ENCODE measurements at places on chromosomes 11 and 22.

DNA sequence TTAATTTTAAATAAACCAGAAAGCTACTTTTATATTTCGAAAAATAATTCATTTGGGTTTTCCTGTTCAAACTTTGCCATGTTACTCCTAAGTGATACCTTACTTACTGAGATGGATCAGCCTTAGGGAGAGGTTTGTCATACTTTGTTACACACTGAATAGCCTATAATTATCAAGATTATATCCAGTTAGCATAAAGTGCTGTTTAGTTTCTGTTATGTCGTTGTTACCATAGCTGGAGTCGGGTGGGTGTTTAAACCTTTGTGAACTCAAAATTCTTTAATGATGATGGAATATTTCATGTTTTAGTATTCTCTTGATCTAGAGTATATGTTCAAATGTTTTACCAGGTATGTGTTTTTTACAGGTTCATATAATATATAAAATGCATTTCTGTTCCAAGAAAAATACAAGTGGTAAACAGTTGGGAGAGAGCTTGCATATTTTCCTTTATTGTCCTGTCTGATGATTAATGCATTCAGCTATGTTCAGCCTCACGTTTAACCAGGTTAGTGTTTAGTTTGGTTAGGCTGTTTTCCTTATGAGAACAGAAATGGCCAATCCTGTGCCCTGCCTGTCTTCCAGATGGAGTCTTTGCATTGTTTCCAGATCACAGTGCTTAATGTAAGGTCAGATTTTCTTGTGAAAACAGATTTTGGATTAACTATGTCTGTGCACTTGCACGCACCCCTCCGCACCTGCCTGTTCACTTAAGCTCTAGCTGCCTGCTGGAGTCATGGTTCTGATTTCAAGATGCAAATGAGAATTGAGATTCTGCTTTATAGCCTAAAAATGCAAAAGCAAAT, 105.6 kb downstream of the ATXN10 start:
- no peak for DNase-seq

GRCh38 chr11:46669711-46670139, 30.7 kb downstream of the ARHGAP1 start:
- DNase-seq = no peak

DNA sequence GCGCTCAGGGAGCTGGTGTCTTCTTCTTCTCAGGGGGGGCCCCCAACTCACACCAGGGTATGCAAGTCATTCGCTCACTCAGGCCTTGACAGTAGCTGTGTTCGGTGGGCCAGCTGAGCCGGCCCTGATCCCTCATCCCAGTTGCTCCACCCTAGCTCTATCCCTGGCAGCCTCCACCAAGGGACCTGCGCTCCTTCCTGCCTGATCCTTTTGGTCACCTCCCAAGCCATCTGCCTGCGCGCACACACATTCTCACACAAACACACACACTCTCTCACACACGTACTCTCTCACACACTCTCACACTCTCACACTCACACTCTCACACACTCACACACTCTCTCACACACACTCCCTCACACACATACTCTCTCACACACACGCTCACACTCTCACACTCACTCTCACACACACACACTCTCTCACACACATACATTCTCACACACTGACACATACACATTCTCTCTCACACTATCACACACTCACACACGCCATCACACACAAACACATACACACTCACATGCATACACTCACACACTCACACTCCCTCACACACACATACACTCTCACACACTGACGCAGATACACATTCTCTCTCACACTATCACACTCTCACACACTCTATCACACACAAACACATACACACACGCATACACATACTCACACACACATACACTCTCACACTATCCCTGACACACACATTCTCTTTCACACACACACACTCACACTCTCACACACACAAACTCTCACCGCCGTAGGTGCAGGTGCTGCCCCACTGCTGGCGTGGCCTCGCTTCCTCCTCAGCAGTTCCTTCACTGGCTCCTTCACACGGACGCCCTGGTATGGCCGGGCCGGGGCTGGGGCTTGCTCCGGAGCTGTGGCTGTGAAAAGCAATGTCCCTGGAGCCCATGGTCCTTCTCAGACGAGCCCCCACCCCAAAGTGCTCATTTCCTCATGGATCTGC, 20.8 kb downstream of the POU2AF1 start:
- DNase-seq = no peak

GRCh38 chr22:40176921-40177737, 596 bp upstream of the TNRC6B start:
- peak; percentile 71 for DNase-seq

GRCh38 chr11:121688055-121688491, 235.3 kb upstream of the SORL1-AS1 start:
- DNase-seq = no peak

- DNase-seq = no peak
Measured at GRCh38 chr11:8926236-8926635, 6.5 kb downstream of the C11orf16 start.

DNA sequence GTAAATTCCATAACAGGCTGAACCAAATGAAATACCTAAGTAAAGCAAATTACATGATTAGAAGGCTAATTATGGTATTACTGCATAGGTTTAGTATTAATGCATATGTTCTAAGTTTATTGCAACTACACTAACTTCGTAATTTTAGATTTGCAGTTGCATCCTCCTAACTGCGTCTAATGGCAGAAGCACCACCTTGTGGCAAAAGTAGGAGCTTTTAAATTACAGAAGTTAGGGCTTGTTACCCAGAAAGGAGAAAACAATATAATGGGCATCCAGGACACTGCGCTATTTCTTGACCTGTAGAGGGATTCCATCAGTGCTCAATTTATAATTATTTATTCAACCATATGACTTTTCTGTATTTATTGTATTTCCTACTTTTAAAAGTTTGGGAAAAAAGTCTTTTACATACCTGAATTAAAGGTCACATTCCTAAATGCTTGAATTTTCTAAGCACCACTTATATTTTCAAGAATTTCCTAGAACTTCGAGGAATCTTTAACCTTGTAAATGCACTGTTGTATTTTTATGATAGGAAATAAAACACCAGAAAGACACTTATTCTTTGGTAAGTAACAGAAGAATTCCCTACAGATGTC, 16.3 kb upstream of the GPR83 start:
- no peak for DNase-seq

DNA sequence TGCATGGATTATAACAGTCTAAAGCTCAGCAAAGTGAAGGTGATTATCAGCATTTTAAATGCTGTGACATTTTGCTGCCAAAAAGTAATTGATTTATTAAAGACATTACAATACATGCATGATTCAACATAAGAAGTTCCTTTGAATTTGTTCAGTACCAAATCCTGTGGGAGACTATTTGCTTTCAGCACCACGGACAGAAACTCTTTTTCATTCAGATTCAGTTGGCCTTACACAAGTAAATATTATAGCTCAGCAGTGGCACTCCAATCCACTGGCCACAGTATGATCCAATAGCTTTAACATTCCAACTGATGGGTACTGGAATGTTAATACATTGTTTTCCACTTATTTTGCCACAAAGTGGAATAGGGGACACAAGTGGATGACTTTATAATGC, 806.7 kb downstream of the NTM start:
- DNase-seq = no peak

- DNase-seq = no peak
Measured at GRCh38 chr11:130964058-130964792, 47.9 kb upstream of the SNX19 start.

GRCh38 chr22:40300884-40301672, 45.2 kb upstream of the ADSL start:
- DNase-seq = no peak

DNA sequence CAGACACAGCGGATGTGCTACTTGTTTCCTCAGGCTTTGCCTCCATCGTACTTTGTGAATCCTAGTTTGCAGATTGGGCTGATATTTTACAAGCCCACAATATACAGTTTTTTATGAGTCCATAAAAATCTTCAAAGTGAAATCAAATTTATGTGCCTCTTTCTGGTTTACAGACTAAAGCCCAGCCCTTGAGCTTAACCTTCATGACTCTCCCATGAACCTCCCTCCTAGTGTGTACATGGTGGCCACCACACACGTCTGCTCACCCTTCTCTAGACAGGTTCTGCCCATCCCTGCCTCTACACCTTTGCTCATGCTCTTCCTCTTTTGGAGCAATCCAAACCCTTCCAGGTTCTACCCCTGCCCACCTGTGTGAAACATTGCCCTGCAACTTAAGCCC, 129.4 kb downstream of the TENM4 start:
- DNase-seq = no peak

GRCh38 chr11:117117681-117118080, 19.5 kb upstream of the SIK3 start:
- DNase-seq = no peak

- DNase-seq = no peak
Measured at GRCh38 chr11:79185351-79185750, 255.5 kb downstream of the TENM4 start.

DNA sequence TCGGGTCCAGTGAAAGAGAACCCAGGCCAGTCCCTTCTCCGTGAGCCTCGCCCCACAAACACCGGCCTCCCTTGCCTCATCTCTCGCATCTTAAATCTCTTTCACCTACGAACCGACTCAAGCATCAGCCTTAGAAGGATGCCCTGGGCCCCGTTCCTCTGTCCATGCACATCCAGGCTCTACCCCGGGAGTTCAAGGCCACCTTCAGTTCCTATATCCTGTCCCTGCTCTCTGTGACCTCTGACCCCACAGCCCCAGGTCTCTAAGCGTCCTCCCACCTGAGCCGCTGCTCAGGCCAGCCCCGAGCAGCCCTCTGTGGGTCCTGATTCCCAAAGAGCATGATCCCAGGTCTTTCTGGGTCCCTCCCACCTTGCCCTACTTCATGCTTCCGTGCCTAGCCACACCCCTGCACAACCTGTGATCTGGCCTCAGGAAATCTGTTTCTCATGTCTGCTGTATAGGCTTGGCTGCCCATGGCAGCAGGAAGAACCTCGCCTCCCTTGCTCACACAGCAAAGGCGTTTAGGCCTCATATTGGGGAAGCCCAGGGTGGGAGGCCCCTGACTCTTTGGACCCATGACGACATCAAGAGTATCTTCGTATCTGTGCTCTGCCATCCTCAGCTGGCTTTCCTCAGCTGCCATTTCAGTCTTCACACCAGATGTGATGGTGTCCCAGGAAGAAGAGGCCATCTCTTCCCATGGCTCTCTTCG, 77.5 kb upstream of the SEPTIN5 start:
- no peak for DNase-seq

- DNase-seq = no peak
Measured at GRCh38 chr11:27100534-27100933, 59.9 kb downstream of the BBOX1 start.

DNA sequence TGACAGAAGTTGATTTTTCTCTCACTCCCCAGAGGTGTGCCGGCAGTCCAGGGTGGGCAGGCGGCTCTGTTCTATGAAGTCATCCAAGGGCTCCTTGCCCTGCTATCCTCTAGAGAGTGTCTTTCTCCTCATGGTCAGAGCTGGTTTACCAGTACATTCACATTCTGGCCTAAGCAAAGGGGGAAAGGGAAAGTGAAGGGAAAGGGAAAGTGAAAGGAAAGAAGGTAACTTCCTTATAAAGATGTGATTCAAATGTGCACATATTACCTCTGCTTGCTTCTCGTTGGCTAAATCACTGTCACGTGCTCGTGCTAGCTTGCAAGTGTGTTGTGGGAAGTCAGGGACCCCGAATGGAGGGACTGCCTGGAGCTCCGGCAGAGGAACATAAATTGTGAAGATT, 2.9 kb upstream of the HTATIP2 start:
- DNase-seq = peak; percentile 17

GRCh38 chr11:71340086-71340606, 87.8 kb upstream of the SHANK2 start:
- DNase-seq = no peak

DNA sequence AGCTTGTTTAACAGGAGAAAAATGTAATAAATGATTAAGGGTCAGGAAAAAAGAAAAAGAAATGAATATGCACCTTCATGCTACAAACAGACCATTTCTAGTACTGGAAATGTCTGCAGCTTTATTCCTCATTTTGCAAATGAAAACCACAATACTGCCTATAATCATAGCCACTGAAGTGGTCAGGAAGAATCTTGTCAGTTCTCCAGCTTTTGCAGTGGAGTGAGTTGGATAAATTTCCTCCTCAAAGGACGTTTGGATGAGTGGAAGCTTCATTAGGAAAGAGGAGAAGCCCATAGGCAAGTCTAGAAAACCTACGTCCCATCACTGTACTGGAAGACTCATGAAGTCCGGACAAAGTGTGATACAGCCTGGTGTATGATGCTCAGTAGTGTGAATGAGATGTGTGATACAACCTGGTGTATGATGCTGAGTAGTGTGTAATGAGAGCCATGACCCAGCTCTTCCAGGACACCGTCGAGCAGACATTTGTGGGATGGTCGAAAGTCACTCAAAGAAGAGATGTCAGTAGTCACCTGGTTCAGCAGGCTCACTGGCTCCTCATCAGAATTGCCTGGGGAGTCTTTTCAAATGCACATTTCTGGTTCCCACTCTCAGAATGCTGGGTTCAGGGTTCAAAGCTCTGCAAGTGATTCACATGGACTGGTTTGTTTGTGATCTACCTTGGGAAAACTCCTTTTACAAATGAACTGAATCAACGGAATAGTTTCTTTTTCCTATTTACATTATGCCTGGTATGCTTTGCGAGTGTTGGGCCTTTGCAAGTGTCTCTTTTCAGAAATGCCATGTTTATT, 101.3 kb downstream of the PDHX start:
- DNase-seq = no peak

DNA sequence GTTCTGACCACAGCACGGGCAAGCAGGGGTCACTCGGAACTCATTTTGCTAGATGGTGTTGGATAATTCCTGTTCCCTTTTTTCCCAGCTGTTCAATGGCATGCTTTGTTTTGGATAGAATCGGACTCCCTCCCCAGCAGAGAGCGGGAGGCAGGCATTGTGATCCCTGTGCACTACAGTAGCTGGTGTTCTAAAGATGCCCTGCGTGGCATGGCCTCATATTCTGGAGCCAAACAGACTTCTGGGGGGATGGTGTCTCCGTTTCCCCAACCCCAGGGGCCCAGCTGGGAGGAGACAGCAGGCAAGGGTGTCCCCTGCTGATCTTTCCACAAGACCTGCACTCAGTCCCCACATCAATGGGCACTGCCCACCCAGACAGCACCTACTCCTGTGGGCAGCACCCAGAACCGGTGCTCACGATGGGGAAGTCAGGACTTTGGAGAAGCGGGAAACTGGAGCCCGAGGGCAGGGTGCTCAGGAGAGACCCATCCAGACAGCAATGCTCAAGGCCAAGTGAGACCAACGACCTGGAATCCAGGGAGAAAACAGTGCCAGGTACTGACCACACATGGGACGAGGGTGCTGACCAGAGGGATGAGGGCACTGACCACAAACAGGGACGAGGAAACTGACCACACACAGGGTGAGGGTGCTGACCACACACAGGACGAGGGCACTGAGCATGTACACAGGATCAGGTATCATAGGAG, 934.9 kb downstream of the BRD1 start:
- no peak for DNase-seq

GRCh38 chr11:40867991-40868632, 591.3 kb downstream of the LRRC4C start:
- no peak for DNase-seq
